ENCODE measurements at places on chromosomes 11 and 22.

DNA sequence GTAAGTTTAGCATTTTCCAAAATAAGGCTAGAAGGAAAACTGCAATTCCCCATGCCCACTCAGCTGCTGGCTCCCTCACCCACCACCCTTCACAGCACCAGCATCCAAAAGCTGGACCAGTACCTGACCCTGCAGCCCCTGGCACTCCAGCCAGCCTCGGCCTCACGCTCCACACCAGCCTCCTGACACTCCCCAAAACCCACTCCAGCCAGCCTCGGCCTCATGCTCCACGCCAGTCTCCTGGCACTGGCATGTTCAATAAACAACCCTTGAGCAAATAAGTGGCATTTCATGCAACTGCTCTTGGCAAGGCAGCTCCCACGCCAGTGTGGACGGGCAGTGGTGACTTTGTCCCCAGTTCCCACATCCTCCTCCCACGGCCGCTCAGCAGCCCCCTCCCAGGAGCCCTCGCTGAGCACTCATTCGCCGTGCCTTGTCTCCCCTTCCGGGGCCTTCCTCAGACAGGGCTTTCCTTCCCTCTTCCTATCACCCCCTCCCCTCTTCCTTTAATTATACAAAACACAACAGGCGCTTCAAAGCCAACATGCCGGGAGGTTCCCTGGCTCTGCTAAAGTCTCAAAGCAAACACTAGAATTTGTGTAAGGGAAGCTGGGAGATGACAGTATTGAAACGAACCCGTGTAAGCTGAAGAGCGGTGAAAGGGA lies 6.8 kb downstream of the TOLLIP start:
- no peak for DNase-seq

DNA sequence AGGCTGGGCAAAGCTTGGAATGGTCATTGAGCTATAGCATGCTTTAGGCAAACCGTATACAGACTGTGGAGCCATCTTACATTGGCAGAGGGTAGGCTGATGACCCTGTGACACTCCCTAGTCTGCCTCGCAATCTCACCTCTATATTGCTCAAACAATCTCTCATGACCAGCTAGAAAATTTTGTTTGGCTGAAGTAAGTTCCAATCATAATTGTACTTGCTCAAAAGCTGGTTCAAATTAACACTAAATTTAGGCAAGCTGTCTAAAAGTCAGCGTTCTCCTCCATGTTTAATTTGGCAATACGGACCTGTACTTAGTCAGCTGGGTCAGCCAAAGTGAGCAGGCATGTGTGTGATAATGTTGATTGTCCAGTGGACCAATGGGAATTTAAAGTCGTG lies 133.0 kb downstream of the SWAP70 start:
- no peak for DNase-seq

DNA sequence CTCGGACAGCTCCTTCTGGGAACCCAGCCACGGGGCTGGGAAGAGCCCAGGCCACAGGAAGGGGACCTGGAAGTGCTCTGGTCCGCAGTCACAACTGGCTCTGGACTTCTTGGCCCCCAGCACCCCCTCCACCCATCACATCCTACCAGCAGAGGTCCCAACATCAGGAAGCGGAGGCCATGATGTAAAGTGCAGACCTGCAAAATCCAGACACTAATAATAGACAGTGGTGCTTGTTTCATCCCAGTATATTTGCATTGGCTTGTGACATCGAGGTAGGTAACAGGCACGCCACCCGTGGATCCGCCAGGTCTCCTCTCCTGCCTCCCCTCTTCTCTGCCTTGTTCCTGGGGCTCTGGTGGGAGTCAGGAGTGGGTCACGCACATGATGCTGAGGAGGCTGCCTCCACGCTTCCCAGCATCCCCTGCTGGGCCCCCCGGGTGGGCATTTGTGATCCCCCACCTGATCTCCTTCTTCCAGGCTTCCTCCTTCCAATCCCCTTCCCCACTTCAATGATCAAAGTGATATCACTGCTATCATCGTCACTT lies 1454.0 kb downstream of the BRD1 start:
- DNase-seq: no peak

DNA sequence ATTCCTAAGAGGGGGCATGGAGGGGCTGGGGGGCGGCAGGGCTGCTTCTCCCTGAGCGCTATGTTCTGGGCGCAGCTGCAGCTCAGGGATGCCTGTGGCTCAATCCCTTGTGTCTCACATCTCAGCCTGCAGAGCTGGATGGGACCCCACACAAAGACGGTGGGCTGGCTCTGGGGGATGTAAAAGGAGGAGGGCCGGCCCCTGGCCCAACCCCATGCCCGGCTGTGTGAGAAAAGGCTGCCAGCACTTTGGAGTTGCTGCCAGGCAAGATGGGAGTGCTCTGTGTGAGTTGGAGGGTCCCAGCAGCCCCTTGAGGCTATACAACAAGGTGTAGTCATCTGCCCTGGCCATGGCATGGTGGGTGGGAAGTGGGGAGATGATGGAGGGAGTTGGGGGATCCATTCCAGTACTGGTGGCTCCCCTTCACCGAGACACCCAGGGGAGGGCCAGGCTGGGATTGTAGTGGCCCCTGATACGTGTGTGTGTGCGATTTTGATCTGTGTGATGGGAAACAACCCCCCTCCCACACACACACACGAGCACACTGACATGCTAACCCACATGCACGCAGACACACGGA lies 1.3 kb upstream of the TBX10 start:
- DNase-seq: no peak

DNA sequence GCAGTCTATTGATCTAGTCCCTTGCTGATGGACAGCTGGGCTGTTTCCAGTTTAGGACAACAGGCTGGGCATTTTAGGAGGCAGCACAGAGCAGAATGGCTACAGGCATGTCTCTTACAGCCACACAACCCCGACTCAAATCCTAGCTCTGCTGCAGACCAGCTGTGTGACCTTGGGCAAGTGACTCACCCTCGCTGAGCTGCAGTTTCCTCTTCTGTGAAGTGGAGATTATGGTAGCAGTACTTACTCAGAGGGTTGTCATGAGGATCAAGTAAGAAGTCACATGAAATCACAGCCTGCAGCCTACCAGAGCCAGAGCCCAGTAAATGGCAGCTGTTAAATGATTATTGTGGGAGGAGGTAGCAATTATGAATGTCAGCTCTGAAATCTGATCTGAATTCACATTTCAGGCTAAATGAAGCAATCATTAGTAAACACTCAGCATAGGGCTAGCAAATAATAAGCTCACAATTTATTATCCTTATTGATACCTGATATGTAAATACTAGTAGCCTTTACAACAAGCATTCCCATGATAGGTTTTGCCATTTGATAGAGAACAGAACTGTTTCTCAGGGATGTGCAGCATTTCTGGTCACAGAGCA lies 58.9 kb downstream of the MYEOV start:
- no peak for DNase-seq

GRCh38 chr11:60377401-60378136 lies 763 bp upstream of the MS4A7 start:
- DNase-seq: no peak

DNA sequence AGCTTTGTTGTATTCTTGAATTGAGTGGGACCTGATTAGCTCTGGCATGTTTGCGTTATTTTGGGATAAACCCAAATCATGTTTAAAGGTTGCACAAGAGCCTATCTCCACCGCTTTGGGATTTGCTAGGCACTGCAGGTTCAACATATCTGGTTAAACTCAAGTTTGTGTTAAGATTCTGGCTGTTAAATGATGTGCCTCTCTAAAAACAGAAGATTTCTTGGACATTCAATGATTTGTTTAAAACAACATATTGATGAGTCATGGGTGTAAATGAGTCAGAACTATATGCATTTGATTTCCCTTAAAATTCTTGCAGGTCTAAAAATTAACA lies 67.4 kb downstream of the AMOTL1 start:
- no peak for DNase-seq

GRCh38 chr11:11157185-11157584 lies 195.9 kb downstream of the CSNK2A3 start:
- DNase-seq: peak; percentile 8

DNA sequence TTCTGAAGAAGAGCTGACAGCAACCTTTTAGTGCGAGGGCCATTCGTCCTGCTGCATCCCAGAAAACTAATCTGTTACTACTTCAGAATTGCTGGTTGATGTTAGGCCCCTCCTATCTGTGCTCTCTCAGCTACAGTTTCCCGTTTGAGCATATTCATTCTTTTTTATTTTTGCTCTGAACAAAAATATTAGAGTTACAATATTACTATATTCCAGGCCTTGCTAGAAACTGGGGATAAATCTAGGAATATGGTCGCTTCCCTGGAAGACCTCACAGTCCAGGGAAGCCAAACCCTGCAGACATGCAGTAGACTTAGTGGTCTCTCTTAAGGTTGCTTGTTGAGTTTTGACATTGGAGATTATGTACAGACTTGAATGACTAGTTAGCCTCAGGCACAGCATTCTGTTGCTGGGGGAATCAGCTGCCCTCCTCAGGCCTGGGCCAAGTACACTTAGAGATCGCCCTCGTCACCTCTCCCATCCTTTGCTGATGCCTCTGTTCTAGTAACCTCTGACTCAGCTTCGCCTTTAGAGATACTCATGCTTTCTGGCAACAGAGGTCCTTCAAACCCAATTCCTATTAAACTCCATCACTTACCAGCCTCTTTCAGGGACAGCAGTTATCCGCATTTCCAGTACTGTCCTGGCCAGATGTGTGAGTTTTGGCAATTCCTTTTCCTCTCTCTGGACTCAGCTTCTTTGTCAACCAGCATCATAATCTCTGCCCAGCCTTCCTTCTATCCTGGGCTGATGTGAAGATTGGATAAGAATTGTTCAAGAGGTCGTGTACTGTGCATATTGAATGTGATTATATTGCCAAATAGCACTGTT lies 698 bp upstream of the ANAPC15 start:
- no peak for DNase-seq

DNA sequence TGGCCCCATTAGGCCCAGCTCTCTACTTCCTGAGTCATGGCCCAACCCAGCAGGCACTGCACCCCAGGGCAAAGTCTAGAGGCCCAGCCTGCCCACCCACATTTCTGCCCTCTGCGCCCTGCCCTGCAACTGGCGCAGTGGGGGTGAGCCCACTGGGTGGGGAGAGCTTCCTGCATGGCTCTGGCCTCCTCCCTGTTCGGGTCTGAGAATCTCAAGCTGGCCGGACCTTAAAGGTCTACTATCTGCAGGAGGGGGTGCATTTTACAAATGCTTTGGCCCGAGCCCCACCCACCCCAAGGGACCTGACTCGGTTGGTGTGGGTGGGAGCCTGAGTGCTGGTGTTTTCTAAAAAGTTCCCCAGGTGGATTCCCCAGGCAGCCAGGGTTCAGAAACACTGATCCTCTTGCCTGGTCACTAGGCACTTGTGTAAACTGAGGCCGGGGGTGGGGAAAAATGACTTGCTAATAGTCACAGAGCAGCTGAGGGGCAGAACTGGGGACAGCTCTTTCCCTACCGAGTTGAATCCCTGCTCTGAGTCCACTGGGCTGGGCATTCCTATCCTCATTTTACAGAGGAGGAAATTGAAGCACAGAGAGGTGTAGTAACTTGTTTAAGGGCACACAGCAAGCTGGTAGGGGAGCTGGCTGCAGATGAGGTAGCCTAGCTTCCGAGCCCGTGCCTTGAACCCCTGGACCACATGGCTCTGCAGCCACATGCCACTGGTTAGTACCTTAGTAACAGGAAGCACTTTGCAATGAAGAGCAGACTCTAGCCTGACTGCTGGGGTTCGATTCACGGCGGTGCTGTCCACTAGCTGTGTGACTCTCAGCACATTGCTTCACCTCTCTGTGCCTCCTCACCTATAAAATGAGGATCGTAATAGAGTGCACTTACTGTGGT lies 36.3 kb downstream of the CD82 start:
- DNase-seq: no peak

- DNase-seq: no peak
Observed at GRCh38 chr11:22786475-22786874, 43.1 kb downstream of the SVIP start.

DNA sequence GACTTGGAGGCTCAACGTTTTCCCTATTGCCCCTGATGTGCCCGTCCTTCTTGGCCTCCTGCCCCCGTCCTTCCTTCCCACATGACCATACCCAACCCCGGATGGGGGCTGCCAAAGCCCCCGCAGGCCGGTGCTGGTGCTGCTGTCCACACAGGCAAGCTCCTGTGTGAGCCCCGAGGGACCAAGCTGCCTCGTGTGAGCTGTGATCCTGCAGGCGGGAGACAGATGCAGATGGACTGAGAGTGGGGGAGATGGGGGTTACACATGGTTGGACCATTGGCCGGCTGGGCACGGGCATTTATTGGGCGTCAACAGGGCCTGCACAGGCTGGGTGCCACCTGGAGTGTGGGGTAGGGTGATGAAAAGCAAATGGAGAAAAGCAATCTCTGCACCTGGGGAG lies 313.2 kb upstream of the B3GAT1 start:
- DNase-seq: no peak

DNA sequence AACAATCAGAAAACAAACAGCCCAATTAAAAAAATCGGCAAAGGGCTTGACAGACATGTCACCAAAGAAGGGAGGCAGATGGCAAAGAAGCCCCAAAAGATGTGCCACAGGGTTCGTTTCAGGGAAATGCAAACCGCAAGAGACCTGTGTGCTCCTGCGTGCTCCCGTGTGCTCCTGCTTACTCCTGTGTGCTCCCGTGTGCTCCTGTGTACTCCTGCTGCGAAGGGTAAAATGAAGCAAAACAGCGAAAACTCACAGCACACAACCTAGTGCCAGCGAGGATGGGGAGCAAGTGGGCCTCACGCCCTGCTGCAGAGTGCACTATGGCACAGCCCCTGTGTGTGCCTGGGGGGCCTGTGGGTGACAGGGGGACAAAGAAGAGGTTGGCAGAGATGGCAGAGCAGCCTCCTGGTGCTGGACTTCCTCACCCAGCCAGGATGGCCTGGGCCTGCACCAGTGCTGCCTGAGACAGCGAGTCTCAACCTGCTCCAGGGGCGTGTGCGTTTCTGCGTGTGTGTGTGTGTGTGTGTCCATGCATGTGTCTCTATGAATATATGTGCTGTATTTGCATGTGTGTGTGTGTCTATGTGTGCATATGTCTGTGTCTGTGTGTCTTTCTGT lies 14.0 kb downstream of the ASCL2 start:
- DNase-seq: no peak

GRCh38 chr11:15882876-15883454 lies 473.4 kb downstream of the SOX6 start:
- DNase-seq: no peak

DNA sequence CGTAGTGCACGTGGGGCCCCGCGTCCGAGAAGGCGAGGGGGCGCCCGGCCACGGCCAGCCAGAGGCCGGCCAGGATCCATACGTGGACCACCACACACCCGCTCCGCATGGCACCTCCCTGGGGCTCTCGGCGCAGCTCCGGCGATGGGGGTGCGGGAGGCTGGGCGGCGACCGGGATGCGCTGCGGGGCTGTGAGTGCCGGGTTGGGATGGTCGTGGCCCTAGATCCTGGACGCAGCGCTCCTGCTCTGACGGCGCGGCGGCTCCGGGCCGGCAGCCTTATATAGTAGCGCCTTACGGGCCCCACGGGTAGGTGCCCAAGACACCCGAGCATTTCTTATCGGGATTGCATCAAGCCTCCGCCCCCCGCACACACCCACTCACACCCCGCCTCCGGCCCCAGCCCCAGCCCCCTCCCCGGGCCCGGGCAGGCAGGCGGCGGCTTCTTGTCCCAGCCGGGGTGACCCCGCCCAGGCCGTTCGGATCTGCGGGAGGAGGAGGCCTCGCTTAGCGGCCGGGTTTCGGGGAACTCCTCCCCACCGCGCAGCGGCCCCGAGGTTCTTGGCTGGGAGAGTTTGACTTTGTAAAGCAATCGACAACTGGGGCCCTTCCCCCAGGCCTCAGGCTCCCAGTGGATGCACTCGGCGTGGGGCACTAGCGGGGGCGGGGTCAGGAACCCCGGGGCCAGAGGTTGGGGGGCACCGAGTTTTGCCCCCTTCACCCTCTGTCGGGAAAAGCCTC lies at the start of gene FGF19:
TSS of gene FGF19 (minus strand) at position 255 of the 740 bp plus-strand sequence. CDS start at position 109, 146 bp downstream.
- no peak for DNase-seq

Data from DMS153 (cell line).